ENCODE measurements at places on chromosomes 3 and 15.

DNA sequence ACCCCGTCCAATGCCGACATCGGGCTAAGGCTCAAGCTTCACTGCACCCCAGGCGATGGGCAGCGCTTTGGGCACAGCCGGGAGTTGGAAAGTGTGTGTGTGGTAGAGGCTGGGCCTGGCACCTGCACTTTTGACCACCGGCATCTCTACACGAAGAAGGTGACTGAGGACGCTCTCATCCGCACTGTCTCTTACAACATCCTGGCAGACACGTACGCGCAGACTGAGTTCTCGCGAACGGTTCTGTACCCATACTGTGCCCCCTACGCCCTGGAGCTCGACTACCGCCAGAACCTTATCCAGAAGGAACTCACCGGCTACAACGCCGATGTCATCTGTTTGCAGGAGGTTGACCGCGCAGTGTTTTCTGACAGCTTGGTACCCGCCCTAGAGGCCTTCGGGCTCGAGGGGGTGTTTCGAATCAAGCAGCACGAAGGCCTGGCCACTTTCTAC lies 1.0 kb downstream of the PDE12 start:
- peak; percentile 20 for DNase-seq

- DNase-seq = no peak
These were observed 289.7 kb downstream of the PYDC2 start for GRCh38 chr3:191750618-191751017.

- DNase-seq = no peak
These were observed 19.4 kb upstream of the BCL2A1 start for GRCh38 chr15:79990280-79990996.

DNA sequence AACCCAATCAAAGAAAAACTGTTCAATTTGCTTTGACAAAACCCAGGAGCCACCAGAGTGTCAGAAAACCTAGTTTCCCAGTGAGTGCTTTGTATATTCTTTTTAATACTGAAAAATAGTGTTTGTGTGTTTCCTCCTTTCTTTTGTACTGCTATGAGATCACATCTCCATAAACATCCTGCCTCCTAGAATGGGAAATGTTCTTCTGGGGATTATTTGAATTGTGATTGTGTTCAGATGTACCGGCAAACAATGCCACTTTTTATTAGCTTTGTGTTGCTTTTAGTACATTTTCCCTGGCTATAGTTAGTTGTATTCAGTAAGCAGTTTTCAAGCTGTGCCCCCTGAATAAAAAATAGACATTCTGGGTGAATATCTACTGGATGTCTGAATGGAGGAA lies 148.0 kb upstream of the NR2E3 start:
- DNase-seq = no peak

DNA sequence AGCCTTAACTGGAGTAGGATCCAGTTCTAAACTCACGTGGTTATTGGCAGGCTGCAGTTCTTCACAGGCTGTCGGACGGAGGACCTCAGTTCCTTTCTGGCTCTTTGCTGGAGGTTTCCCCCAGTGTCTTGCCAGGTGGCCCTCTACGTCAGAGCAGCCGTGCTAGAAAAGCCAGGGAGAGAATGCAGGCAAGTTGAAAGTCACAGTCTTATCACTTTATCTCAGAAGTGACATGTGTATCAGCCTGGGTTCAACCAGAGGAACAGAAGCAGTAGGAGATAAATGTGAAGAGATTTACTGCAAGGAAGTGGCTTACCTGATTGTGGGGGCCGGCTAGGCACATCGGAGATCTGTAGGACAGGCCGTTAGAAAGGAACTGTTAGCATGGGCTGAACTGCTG lies 125.3 kb upstream of the BNIP2 start:
- DNase-seq = no peak

DNA sequence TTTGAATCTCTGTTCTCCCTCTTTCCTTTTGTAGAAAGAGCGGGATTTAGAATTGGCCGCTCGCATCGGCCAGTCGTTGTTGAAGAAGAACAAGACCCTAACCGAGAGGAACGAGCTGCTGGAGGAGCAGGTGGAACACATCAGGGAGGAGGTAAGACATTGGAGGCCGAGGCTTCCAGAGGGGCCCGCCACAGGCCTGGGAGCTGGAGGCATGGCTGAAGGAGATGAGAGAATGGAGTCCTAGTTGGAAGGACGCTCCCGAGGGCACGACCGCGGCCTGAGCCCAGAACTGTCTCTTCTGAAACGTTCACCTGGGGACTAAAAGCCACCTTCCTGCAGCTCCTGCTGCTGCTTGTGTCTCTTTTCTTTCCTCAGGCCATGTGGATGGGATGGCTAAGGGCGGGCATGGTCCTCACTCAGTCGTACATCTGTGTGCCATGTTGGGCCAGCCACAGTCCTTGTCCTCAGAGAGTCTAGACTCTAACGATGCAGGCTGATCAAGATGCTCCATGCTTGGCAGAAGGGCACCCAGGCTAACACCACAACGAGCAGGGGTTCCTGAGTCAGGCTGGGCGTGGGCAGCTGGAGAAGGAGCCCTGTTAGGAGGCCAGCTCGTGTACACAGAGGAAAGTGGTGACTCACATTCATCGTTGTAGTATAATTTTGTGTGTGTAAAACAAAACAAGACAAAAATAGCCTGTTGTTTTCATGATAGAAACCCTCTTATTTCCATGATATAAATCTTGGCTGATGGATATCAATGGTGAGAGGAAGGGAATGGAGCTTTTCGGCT lies 81.1 kb downstream of the CCK start:
- DNase-seq = no peak

- DNase-seq = no peak
These were observed 289.7 kb downstream of the RORA start for GRCh38 chr15:60939389-60939788.

DNA sequence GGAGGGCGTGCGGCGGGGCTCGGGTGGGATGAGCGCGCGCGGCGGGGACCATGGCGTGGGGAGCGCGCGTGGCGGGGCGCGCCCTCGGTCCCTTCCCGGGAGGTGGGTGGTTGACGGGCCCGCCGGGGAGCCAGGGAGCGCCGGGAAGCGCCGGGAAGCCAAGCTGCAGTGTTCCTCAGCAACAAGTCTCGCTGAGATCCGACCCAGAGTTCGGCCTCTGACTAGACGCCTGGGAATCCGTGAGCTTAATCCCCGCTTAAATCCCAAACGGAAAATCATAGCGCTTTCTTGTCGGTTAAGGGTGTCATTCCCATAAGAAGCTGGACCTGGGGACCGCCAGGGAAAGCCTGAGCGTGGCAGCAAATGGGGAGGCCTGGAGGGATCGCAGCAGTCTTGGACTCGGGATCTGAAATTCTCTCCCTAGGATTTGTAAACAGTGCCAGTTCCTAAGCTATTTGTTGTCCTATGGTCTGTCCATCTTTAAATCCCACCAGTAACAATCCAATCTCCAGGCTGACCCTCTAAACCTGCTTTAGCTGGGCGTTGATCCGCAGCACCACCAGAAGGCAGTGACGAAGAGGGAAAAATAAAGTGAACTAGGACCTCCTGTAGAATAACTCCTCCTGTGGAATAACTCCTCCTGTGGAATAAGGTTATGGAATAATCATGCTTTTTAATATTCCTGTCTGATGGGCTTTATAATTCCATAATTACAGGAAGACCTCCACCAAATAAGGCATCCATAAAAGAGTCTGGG lies 570 bp upstream of the NEDD4 start:
- DNase-seq = no peak

All from stimulated activated CD4-positive, alpha-beta T cell treated with anti-CD3 and anti-CD28 coated beads, Interleukin-15, amount 100 ng/mL, for 48 hours (primary cell).